T-helper 9 cell (primary cell): ENCODE measurements at places on chromosomes 4 and X.

GRCh38 chr4:142414366-142414990, 431.6 kb downstream of the INPP4B start:
- no peak for DNase-seq

- no peak for DNase-seq
These were observed 111.9 kb downstream of the MAPK10 start for GRCh38 chr4:86247906-86248305.

DNA sequence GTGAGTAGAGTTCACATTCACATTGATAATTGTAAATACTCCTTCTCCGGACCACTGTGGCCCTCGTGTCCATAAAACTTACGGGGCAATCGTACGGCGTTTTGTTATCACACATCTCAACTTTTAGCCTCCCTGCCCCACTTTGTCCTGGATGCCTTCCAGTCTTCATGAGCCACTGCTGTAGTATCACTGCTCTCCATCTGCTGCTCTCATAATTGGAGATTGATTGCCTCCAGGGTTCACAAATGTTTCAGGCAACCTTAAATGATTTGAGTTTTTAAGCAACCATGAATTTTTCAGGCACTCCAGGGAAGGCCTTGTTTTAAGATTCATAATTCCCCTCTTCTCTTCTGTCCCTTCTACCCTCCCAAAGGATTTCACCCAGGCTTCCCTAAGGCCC, 28.4 kb downstream of the ALPK1 start:
- DNase-seq = no peak

- no peak for DNase-seq
These were observed 132.1 kb upstream of the NEIL3 start for GRCh38 chr4:177177541-177178081.

DNA sequence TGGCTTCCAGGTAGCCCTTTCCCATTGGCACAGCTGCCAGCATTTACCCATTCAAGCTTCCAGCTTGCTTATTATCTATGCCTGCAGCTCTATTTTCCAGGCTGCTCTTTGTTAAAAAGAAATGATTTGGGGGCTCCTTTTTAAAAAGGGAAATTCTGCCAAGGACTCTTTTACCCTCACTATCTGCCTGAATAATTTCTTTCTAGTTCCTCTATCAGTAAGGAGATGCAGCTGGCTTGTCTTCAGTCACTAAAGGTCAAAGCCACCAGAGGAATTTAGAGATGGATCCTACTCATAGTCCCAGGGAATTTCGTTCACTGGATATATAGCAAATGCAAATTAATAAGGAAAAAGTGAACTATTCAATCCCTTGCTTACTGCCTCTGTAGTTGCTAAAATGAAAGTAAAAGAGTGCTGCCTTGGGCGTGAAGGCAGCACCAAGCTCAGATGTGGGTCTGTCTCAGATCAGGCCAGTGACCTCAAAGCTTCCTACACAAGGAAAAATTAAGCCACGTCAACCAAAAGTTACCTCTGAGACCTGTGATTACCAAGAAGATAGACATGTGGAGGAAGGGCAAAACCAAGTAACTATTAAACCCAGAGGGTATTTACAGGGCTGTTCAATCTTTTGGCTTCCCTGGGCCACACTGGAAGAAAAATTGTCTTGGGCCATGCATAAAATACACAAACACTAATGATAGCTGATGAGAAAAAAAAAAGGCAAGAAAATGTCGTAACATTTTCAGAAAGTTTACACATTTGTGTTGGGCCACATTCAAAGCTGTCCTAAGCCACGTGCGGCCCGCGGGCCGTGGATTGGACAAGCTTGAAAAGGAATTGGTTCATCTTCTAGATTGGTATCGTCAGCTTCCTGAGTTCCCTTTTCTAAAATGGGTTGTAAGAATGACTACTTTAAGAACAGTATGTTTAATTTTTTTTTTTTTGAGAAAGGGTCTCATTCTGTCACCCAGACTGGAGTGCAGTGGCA, 5.3 kb downstream of the ARSF start:
- DNase-seq = no peak
